ENCODE measurements at places on chromosomes 3 and 15. TPM values are rescaled to one million over a fixed set of nuclear protein-coding genes. Genes with fewer than 3 reads are reported as not detected.

The CISH gene
- total RNA-seq = 1.8 TPM

GRCh38 chr3:149021830-149022229 lies 30.5 kb downstream of the GYG1 start:
- DNase-seq = no peak

- no peak for DNase-seq
Measured at GRCh38 chr3:73137736-73138403, 76.4 kb downstream of the EBLN2 start.

DNA sequence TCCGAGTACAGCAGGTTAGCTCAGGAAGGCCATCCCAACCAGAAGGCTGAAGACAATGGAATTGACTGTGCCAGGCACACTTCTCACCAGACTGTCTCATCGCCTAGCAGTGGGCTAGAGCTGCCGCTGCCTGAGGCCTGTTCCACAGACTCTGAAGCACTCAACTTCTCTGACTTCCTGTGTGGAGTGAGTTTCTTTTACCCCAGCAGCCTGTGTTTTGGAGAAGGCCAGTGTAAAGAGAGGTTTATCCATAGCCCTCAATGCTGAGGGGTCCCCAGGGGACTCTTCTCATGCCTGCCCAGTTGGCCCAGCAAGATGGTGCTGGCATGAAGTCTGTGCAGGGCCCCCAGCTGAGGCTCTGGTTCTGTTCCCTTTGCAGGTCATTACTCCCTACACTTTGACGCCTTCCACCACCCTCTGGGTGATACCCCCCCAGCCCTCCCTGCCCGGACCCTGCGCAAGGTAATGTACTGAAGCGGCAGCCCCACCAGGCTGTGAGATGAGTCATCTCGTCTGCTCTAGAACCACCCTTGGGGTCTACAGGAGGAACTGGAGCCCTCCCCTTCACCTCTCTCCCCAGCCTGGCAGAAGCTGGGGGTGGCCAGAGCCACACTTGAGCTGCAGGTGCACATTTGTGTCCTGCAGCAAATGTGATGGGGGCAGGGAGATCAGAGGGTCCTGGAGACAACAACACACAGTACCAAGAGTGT lies 5.2 kb upstream of the MANF start:
- DNase-seq = no peak

The FETUB gene
- not detected for total RNA-seq

DNA sequence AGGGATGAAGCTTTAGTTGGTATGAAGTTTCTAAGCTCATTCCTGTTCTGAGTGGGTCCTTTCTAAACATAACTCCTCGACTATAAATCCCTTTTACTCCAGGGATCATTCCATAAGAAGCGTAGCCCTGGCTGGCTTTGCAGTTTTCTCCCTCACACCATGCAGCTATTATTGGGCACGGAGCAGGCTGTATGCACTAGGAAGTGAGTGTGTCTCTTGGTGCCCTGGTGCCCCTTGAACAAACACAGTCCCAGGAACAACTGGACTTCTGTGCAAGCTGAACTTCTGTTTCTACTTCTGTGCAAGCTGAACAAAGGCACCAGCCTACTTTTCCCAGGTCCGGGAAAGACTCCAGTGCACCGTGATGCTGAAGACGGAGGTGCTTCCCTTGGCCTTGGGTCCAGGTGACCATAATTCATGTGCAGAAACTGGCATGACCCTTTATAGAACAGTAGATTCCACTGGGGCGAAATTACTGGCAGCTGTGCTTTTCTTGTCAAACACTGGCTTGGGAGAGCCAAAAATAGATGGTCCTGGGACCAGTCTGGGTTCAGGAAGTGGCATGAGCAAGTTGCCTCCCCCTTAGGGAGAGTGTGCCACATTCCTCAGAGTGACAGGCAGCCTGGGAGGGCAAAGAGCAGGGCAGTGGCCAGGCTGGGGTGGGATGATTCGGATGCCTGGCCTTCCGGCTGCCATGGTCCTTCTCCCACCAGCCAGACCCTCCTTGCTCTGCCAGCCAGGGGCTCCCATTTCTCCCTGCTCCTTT lies 127.2 kb downstream of the SLCO3A1 start:
- peak; percentile 20 for DNase-seq

The UQCRC1 gene
- 393 TPM for total RNA-seq

GRCh38 chr3:113532698-113533533 lies 561 bp downstream of the SIDT1 start:
- no peak for DNase-seq

GRCh38 chr15:69038508-69038907 lies 24.0 kb downstream of the NOX5 start:
- DNase-seq = no peak

DNA sequence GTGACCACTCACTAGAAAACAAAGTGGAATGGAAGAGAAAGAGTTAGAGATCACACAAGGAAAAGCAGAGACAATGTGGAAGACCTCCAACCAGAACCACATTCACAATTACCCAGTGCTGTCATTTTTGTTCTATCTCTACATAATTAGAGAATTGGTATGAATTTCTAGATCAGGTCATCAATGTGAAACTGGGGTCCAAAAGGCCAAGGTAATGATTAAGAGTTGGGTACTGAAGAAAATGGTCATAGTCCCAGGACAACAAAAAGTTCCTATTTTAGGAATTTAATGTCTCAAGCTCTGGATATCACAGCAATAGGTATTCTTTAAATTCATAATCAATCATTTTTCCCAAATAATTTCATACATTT lies 84.7 kb upstream of the PPIB start:
- no peak for DNase-seq

DNA sequence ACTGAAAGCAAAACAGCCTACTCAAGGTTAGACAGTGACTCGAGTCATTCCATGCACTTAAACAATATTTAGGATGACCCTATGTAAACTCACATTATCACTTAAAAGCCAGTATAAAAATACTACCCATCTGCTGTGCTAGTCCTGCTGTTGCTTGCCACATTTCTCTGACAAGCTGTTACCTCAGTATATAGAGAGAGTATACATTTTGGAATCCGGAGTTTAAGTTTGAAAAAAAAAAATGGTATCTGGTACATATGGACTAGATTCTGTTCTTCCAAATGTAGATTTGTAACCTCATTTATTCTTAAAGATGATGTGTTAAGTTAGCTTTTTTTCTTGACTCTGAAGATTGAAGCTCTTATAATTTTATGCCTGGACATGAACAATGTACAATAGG lies 503.8 kb upstream of the TPRG1 start:
- DNase-seq = no peak

The APBA2 gene
- 6.2 TPM for total RNA-seq

The SLC24A5 gene
- 0.29 TPM for total RNA-seq

DNA sequence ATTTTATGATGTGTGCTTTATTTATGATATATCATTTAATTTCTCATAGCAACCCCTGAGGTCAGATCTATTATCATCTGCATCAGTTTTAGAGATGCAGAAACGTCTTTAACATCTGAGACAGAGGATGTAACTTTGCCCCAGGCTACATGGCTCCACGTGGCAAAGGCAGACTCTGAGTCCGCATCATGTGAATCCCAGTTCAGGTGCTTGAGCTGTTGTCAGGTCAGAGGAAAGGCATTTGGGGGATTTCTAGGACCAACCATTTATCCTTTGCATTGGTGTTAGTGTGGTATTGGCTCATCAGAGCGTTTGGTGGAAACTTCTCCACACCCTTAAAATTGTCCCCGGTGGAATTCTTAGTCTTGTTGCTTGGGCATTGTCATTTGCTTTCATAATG lies 10.8 kb downstream of the CACNA2D3 start:
- DNase-seq = no peak

Data from RPMI7951 (cell line).